Fibroblast of the aortic adventitia (primary cell): ENCODE measurements at places on chromosomes 12 and 14.
A peak's percentile ranks its signal among the peaks of the same experiment; 100 is the strongest.

DNA sequence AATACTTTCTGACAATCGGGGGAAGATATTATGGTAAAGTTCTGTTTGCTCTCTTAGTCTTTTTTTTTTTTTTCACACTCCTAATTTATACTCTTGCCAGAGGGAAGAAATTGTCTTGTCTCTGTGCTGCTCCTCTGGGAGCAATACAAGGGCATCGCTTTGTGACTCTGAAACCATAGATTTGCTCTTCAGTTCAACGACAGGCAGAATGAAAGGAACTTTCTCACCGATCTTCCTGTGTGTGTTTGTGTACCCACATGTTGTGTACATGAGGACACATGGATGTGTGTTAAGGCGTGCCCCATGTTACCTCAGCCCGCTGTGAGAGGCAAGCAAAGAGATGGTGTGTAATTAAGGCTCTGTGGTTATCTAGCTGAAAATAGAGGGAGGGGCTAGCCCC lies 457.6 kb downstream of the EGLN3 start:
- no peak for DNase-seq

DNA sequence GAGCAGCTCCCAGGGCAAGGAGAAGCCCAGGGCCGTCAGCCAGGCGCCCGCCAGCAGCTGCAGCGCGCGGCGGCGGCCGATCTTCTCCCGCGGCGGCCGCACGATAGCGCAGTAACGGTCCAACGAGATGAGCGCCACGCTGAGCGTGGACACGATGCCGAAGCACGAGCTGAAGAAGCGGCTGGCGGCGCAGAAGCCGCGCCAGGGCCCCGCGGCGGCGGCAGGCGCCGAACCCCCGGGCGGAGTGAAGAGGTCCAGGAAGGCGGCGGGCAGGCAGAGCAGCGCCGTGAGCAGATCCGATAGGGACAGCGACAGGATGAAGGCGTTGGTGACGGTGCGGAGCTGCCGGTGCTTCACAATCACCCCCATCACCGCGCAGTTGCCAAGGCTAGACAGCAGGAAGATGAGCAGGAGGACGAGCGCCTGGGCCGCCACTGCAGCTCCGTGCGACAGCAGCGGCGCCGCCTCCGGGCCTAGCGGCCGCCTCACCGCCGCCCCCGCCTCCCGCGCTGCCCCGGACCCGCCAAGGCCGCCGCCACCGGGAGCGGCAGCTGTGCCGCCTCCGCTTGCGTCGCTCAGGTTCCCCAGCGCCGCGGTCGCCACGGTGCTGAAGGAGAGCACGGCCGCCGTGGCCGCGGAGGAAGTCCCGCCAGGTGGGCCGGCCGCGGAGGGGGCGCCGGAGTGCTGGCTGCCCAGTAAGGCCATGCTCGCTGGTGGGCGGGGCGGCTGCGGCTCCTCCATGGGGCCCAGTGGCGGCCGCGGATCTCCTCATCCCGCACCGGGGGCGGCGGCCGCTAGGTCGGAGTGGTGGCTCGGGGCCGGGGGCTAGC lies 479 bp downstream of the GPR135 start:
- DNase-seq: peak; percentile 40

DNA sequence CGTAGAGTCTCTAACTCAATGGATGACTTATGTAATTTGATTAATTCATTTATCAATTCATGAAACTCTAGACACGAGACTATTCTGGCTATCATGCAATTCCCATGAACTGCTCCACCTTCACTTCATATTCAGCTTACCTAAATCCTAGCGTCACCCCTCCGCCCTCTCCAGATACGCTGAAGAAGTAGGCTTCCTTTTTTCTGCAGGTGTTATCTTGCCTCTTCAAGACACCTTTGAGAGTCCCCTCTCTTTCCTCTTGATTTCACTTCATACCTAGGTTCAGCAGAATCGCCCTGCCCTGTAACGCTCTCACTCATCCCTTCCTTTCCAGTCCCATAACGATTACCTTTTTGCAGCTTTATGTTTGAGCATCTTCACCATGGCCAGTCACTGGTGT lies 4.0 kb upstream of the RNASE4 start:
- DNase-seq: no peak

GRCh38 chr14:29896354-29896821 lies 31.3 kb downstream of the PRKD1 start:
- DNase-seq: no peak

- peak; percentile 61 for DNase-seq
Measured at GRCh38 chr14:52412426-52412825, 98.3 kb downstream of the PTGER2 start.

DNA sequence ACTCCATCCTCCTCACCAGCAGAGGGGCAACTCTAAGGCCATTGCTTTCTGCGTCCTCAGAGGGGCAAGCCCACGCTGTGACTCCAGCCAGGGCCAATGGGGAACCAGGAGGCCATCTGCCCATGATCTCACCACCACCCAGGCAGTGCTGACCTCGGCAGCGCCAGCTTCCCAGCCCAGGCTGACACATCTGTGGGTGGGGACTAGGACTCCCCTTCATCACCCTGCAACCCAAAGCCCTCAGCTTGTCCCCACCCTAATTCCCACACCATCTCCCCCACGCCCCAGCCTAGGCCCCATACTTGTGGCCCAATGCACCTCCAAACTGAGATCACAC lies 58.6 kb downstream of the VWF start:
- no peak for DNase-seq

DNA sequence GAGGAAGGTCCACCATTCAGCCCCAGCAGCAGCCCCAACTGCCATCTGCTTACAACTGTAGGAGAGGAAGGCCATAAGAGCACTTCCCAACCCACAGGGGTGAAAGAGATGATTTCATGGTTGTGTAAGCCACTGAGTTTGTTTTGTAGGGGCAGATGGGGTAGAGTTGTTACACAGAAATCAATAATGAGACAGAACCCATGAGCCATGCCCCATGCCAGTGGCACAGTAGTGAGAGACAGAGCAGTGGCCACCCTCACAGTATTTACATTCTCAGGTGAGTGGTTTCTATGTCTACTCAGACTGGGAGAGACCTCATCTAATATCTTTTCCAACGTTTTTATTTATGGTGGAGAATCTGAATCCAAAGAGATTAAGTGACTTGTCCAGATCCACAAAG lies 68.6 kb downstream of the NUAK1 start:
- no peak for DNase-seq

DNA sequence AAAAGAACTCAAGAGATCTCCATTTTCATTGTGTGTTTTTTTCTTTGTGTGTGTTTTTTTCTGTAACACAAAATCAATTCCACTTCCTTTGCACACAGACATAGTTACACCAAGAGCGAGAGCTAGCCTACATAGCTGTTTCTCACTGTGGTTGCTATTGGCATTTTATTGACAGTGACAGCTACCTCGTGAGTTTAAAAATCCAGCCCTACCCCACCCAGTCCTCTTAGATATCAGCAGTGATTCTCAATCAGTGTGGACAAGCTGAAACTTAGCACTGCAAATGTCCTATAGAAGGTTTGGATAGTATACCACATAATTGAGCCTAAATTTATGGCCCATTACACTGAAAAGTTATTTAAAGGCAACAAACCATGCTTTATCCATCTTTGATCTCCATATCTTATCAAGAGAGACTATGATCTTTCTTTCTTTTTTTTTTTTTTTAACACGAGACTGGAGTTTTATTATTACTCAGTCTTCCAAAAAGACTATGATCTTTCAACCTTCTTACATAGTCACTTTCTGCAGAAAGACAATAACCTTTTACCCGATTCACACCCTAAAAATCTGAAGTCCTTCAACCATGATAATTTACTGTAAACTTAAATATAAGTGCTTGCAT lies 46.8 kb downstream of the ATP2B1 start:
- DNase-seq: no peak

DNA sequence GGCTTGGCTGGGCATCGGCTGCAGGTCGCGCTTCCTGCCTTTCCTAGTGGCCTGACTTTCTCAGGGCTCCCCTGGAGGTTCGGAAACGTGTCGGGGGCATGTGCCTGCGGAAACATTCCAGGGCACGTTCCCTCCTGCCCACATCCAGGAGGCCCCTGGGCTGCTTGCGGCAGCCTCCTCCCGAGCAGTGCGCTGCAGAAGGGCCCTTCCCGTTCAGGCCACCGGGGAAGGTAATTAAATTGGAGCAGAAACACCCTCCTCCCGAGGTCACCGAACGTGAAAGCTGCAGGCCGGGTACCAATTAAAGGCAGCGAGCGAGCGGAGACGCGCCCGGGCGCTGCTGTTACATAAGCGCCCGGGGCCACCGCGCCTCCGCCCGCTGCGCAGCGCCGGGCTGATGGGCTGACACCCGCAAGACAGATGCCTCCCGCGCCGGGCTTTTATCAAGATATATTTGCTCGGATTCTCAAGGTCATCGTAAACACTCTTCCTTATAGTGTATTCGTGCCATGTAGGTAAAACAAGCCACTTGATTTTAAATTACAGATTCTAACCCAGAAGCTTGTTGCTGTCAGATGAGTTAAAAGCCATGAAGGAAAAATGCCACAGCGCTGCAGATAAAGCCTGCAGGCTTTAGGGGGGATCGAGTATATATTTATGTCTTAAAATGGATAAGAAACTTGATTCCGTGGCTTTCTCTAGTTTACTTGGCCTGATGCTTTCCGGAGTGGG lies 31.4 kb downstream of the SSPN start:
- no peak for DNase-seq

- no peak for DNase-seq
Measured at GRCh38 chr12:44246482-44247105, 410.7 kb downstream of the TMEM117 start.

- DNase-seq: no peak
Measured at GRCh38 chr12:110649341-110649847, 35.5 kb downstream of the TCTN1 start.

DNA sequence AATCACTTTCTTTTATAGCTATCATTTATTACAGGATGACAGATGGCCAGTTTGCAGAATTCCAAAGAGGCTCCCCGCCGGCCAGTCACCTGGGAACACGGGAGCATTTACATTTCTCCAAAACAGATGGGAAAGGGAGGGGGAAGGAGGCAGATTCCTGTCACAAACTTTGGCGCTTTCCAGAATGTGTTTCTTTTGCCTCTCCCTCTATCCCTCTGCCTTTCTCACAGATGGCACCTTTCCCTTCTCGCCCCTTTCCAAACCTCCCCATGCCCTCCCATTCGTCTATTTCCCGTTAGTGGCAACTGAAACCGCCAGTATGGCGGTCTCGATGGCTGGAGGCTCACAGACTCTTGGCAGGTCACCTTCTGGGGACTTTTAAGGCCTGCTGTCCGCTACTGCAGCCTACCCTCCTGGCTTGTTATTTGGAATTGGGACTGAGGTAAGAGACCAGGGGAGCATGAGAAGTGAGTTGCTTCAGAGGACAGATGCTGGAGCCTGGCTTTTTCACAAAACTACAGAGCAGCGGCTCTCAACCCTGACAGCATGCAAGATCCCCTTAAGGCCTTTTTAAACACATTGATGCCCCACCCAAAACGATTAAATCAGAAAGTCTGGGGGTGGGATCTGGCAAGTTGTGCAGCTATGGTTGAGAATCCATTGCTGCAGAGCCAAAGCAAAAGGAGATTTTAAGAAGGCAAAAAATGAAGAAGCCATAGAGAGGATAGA lies 161.5 kb upstream of the VASH1 start:
- no peak for DNase-seq

- no peak for DNase-seq
Measured at GRCh38 chr14:100442498-100443490, 119.7 kb downstream of the SLC25A47 start.

DNA sequence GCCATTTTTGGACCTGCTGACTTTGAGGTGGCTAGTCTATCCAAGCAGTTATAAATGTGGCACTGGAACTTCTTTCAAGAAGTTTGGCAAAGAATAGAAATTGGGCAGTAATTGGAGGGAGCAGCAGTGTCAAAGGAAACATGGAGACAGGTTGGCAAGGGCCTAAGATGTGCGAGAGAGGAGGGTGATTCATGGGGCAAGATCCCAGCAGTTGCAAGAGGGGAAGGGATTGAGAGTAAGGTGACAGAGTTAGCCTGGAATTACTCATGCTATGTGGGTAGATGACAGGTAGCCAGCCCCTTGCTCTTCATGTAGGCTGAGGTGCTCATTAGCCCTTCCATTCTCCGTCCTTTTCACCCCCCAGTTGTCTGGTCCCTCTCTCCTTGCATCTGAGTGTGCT lies 42.2 kb downstream of the FBXL14 start:
- DNase-seq: no peak

DNA sequence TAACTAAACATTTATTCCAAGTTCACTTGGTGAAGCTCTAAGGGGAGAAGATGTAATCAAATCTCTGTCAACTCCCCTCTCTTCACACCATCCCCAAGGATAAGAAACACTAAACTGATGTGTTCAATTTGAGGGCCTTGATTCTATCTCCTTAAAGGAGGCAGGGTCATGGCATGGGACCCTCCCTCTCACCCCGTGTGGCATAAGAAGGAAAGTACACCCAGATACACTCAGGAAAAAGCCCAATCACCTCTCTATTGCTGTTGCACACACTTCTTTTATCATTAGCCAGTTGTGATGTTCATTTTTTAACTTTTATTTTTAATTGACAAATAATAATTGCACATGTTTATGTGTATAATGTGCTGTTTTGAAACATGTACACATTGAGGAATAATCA lies 35.1 kb downstream of the WASHC3 start:
- no peak for DNase-seq

GRCh38 chr12:26760657-26761293 lies 72.2 kb downstream of the ITPR2 start:
- no peak for DNase-seq

DNA sequence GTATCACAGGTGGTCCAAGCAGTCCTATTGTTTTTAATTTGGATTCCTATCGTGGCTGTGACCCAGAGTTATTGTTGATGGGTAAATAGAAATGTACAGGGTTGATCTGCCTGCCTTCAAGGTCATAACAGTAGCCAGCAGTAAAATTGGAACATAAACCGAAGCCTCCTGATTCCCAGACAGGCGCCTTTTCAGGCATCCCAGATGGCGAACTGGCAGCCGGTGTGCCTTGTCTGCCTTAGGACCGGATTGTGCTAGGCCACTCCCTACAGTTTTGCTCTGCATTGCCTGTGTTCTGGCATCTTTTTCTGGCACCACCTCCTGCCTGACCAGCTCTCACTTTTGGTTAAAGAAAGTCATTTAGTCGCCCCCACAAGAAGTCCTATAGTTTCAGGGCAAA lies 22.2 kb downstream of the TMEM117 start:
- DNase-seq: no peak

DNA sequence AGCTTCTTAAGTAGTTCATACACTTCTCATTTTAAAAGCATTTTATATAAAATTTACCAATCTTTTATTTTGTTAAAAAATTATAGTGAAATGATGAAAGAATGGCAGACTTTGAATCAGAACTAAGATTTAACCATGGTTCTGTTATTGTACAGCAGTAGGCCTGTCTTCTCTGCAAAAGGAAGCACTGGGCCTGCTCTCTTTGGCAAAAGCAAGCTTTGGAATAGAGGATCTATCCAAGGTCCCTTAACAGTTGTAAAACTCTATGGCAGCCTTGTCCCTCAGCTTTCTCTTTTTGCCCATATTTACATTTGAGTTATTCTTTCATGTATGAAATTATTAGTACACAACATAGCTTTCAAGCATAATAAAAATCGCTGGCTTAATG lies 82.8 kb downstream of the PLEKHG7 start:
- no peak for DNase-seq

DNA sequence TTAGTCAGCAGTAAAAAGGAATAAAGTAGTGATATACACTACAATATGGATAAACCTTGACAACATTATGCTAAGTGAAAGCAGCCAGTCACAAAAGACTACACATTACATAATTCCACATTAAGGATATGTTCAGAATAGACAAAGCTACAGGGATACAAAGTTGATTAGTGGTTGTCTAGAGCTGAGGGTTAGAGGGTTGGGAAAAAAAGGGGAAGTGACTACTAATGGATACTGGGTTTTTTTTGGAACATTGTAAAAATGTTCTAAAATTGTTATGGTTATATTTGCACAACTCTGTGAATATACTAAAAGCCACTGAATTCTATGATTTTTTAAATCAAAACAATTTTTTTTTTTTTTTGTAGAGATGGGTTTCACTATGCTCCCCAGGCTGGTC lies 4.8 kb upstream of the NGDN start:
- no peak for DNase-seq
